ENCODE measurements at places on chromosomes 6 and 20.

DNA sequence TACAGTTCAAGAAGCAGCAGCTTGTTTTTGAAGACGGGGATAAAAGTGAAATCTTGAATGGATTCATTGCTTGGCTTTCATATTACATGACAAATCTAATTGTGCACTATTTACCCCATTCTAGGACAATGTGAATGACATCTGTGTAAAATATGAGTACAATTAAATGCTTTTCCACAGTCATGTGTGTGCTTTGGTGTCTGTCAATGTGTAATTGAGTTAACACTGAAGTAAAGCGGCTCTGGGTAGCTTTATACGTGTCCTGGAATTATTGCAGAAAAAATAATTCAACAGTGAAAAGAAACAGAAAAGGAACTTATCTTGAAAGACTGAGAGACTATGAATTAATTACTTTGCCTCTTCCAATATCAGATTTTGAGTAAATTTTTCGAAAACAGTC is 233.5 kb upstream of the HS3ST5 start:
- no peak for DNase-seq

DNA sequence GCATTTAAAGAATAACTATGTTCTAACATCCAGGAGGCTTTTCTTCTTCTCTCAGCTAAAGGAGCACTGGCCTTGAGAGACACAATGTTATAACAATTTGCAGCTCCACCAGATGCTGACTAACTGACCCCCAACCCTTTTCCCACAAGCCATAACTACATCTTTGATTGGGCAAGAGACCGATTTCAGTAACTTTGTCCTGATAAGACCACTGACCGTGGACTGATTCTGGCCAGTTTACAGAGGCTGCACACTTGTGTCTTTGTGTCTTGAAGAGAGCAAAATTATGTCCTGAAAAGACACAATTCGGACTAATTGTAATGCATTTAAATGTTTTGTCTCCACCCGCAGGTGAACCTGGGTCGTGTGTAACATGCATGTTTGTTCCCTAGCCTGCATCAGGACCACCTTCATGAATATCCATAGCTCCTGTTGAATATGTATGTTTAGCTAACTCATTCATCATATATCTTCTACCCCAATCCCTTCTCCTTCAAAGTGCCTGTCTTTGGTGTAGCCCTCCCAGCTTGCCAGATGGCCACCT is 22.3 kb downstream of the ABRACL start:
- no peak for DNase-seq

- no peak for DNase-seq
Measured at GRCh38 chr6:12164508-12164770, 125.7 kb upstream of the EDN1 start.

- no peak for DNase-seq
Measured at GRCh38 chr20:63858393-63859165, 2.7 kb upstream of the ABHD16B start.

GRCh38 chr6:131038597-131039344 is 24.3 kb downstream of the EPB41L2 start:
- DNase-seq: no peak

DNA sequence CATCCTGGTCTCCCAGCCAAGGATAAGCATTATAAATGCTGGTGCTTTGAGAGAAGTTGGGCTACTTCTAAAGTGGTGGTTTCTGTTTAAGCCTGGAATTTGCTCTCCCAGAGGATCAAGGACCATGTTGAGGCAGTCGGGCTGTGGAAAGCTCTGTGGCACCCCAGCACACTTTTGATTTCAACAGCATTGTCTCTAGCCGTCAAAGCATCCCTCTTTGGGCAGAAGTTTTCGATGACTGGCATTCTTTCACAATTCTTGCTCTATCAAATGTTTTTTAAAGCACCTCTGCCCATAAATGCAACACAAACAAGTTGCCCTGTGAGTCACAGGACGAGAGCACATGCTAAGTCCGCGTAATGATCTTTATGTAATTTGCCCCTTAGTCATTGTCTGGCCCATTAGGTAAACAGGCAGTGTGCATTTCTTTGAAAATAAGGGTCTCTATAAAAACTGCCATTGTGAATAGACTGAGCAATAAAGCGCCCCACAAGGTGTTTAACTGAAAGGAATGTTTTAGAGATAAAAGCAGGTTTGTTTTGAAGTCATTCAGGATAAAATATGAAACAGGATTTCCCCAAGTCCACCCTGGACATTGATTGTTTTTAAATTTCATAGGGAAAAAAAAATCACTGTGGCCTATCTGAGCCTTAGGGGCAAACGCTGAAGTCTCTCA is 44.7 kb upstream of the FOXQ1 start:
- DNase-seq: no peak

DNA sequence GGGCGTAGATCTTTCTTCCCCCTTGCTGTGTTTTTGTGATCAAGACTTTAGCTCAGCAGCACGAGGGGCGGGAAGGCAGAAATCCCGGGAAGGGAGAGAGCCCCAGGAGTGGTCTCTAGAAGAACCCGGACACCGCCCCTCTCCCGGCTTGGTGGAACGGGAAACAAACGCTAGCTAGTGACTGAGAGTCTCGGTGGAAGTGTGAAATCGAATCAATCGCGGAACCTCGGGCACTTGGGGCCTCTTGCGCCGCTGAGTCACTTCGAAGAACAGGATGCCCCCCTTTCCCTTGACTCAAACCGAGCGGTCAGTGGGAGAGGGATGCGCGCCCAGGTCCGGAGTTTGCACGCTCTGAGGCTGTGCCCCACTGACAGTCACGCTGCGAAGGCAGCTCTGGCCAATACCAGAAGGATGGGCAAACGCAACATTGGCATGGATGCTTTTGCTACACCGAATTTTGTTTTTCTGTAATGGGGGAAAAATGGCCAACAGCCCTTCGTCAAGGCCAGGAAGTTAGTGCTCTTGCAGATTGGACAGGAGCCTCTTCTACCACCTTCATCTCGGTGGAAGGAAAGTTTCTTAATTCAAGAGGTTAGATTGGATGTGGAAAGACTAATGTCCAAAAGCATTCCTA is 1.6 kb upstream of the OLIG3 start:
- DNase-seq: no peak

DNA sequence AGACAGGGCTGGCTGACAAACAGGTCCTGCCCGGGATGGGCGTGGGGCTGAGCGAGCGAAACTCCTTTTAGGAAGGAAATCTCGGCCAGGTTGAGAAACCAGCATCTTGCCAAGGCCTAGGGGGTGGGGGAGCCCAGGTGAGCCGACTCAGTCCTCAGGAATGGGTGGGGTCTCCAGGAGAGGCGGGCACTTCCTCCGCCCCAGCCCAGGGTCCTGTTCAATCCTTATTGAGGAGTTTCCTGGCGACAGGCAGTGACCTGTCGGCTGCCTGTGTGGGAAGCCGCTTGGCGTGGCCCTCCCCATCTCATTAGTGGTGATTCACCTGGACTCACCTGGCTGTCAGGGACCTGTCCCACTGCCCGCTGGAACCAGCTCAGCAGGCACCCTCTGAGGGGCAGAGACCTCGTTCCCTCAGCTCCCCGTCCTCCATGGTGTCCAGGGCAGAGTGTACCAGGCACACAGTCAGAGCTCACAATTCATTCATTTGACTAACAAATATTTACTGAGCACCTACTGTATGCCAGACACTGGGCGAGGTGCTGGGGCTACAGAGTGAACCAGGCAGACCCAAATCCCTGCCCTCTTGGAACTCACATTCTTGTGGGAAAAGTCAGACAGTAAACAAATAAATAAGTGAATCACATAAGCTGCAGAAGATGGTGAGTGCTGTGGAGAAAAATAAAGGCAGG is 51.1 kb downstream of the FGD2 start:
- no peak for DNase-seq

DNA sequence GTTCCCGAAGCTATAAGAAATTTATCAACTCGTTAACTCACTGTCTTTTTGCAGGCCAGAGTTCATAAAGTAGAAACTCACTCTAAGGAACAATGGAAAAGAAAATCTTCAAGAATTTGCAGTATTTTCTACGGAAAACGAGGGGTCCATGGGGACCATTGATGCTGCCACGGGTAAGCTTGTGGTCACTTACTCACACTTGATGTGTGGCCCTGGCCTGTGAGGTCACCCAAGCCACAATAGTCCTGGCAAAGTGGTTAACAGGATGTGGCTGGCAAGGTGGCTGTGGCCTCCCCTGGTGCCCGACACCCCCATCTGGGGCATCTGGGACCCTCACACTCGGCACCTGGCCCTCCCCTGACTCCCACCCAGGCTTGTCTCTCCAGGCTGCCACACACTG is 123.4 kb downstream of the C6orf118 start:
- DNase-seq: no peak

DNA sequence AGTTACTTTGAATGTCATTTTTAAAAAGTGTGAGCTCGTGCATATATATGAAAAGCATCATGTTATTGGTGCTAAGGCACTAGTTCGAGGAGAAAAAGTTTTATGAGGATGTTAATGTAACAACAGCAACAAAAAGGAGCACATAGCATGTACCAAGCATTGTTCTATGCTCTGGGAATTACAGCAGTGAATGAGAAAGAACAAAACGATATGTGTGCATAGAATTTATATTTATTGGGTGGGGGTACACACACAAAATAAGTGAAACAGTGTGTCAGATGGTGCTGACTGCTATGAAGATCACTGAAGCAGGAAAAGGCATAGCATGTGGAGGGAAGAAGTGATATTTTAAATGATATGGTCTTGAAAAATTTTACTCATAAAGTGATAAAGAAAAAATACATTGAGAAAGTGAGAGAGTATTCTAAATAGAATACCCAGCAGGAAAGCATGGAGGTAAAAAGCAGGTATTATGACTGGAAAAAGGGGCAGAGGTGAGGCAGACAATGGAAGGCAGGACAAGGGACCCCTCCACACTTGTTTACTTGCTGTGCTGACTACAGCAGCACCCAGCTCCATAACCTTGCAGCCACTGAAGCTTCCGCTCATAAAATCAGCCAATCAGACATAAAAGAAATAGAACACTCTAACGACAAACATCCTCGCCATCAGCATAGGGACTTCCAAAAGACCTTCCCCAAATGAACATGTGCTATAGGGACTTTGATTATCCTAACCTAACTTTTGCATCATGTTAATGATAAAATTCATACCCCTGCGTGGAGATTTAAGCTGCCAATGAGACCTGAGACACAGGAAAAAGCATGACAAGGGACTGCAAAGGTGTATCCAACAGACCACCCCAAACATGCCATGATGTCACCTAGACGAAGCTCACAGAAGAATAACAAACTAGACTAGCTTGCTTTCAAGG is 119.9 kb downstream of the HFE start:
- no peak for DNase-seq

DNA sequence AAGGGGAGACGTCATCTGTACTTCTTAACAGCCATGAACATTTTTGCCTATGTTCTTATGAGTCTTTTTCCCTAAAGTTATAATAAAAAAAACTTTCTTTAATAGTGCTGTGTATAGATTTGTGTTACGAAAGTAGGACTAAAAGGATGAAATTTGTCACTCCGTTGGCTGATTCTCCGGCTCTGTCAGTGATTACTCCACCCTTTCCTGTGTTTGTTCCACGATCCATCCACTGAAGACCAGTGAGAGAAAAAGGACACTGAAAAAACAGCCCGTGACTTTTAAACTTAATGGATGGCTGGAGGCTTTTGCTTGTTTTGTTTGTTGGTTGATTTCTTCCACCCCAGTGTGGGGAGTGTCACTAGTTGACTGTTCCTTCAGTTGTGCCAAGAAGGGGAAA is 232.0 kb upstream of the NOX3 start:
- no peak for DNase-seq

- DNase-seq: no peak
Measured at GRCh38 chr6:158669145-158670035, 19.5 kb downstream of the SYTL3 start.

GRCh38 chr6:168273441-168274036 is 46.0 kb downstream of the DACT2 start:
- DNase-seq: no peak

GRCh38 chr20:61810066-61810737 is 255.5 kb downstream of the TAF4 start:
- DNase-seq: no peak

DNA sequence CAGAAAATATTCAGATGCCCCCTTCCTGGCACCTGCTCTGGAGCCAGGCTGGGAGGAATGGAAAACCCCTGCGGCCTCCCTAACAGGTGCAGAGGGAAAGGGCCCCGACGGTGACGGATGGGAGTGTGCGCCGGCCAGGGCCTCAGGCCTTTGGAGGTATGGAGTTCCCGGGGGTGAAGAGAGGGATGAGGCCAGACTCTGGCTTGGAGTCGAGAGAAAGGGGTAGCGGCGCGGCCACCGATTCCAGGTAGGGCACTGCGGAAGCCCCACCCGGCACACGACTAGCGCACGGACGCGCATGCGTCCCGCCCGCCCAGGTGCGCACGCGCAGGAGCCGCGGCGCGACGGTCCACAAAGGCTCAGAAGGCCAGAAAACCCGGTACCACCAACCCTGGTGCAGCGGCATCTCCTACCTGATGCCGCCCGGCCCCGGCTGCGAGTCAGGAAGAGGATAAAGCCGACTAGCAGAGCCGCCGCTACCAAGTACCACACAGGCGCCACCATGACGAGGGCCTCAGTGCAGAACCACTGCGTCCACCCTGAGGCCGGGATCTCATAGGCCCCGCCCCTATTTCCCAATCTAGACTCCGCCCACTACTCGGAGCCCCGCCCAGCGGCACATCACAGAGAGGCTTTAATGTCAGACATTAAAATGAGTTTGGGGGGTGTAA is at the start of gene DDRGK1:
Gene DDRGK1 (minus strand): TSS at position 559 of the 671 bp plus-strand sequence. CDS start 55 bp downstream, at position 504.
- peak; percentile 66 for DNase-seq

- no peak for DNase-seq
Measured at GRCh38 chr20:1292620-1293019, 26.5 kb downstream of the SNPH start.

All from NCI-H2107 (cell line).